ENCODE measurements at places on chromosomes 5 and 9. TPM values are rescaled to one million over a fixed set of nuclear protein-coding genes. Genes with fewer than 3 reads are reported as not detected.

Gene GNA14
- not detected for total RNA-seq

Gene SPATA31A3
- total RNA-seq: not detected

Gene C5orf52
- not detected for total RNA-seq

Gene NUP188
- 38.2 TPM for total RNA-seq

Gene GPRIN1
- 2.1 TPM for total RNA-seq

Gene DPYSL3
- total RNA-seq: 60.4 TPM

Gene LCN1
- 0.60 TPM for total RNA-seq

DNA sequence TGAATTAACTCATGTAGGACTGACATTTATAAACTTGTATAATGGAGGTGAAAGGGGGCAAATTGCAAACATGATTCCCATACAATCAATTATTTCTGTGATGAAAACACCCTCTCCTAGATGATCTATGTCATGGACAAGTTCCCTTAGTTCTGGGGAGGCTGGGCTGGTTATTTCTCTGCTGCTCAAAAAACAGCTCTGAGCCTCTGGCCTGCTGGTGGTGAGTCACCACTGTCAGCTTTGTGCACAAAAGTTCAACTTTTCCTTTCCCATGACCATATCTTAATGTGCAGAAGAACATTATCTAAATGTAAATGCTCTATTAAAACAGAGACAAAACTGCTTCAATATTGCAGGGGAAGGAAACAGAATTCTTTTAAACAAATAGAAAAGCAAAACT is 85.0 kb downstream of the HMHB1 start:
- DNase-seq: no peak

GRCh38 chr9:79623799-79624721 is 52.3 kb downstream of the TLE4 start:
- DNase-seq: no peak

DNA sequence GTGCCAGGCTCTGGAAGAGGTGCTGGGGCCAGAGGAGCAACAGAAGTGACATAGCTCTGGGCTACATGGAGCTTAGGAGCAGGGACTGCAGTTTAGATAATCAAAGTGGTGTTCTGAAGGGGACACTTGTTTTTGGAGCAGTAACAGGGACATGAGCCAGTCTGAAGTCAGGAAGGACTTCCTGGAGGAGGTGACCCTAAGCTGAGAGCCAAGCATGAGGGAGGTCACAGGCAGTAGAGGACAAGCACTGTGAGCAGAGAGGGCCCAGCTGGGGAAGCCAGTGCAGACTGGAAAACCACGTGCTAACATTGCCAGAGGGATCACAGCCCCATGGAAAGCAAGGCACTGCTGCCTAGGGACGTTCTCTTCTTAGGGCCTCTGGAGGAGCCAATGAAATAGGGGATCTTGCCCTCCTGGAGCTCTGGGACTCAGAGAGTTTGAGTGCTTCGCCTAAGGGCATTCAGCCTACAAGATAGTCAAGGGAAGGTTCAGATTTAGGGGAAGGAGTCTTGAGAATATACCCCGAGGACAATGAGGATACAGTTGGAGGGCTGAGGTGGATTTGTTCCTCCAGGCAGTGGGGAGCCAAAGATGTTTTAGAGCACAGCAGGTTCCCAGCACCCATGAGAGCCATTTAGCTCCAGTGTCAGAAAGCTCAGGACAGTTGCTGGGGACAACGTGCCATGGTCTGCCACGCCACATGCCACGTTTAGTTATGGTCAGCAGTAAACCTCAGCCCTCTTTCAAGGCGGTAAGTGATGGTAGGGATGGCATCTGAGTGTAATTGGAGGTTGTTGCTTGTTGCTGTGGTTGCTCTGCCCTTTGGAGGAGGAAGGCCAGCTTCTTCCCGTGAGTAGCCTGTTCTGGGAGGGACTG is 40.5 kb upstream of the SH3PXD2B start:
- DNase-seq: no peak

DNA sequence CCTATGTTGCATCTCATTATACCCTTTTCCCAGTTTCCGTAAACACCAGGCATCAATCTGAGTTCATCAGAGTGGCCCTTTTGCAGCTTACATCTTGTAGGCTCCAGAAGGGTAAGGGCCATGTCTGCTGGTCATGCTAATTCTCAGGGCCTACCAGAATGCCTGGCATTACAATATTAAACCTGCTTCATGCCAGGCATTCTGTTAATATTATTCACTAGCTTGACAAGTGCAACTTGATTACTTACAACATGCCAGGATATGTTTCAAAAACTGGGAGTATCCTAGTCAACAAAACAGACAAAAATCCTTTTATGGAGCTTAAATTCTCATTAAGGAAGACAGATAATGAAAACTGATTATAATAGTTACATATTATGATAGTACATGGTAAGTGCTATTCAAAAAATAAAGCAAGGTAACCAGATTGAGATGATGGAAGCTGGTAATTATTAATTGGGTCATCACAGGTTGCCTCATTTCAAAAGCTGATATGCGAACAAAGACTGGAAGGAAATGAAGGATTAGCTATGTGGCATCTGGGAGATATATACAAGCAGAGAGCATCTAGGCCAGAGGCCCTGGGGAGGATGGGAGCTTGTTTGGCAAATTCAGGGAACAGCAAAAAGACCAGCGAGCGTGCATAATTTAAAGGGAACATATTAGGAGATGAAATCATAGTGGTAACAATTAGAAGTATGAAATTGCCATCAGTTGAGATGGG is 406.3 kb downstream of the DMRT2 start:
- no peak for DNase-seq

DNA sequence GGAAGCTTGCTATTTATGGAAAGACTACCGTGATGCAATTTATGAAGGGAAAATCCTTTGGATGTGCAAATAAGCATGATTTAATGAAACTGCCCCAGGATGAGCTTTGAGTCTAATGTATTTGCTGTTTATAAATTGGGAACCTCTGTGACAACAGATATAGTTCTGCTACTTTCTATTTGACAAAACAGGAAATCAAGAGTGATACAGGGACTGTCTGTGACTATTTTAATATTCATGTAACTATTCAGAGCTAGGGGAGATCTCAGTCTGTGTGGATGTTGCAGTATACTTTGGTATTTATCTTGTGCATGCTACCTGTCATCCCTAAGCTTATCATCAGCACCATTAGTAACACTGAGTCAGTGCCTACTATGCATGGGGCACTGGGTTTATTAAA is 132.1 kb downstream of the PDZD2 start:
- no peak for DNase-seq

- no peak for DNase-seq
Observed at GRCh38 chr9:125646217-125646616, 60.8 kb downstream of the MAPKAP1 start.

- no peak for DNase-seq
Observed at GRCh38 chr5:179893958-179894895, 13.5 kb downstream of the TBC1D9B start.

- no peak for DNase-seq
Observed at GRCh38 chr9:75713335-75713734, 177.1 kb upstream of the PCSK5 start.

DNA sequence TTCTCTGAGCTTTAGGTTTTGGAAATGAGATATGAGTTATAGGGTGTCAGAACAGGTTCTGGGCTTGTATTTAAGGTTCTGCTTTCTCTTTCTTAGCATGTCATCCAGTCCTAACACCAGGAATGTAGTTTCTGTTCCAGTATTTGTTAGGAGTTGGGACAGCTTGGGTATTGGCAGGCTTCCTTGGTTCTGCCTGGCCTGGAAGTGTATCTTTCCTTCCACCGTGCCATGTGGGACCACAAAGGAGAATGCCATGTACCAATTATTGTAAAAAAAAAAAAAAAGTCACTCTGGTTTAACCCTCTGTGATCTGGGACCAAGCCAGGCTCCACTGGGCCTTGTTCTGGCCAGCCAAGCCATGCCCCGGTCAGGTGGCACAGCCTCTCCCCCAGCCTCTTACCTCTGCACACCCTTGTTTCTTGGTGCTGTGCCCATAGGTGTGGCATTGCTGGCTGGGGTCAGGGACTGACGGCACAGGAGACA is 47.8 kb downstream of the ARHGAP26 start:
- DNase-seq: no peak

DNA sequence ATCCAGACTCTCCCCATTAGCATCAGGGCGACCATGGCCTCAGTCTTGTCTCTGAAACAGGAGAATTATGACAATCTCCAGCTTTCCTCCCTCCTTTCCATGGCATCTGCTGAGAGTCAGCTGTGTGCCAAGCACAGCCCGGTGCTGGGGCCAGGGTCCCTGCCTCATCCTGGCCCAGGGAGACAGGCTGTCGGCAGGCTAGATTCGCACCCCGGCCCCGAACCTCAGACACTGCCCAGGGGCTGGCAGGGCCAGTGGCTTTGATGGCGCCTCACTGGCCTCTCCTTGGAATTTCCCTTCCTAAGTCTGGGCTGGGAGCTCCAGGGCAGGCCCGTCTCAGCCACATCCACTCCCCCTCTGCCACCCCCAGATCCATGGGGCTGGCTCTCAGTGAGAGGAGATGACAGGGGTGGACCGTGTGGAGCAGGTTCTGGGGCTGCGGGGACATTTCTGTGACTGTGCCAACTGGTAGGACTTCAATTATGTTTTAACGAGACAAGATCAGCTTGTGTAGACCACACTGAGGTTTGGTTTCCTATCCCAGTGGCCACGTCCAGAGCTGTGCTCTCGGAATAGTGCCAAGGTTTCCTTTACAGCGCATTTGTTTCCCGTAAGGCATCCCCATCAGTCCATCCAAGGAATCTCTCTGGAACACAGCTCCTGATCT is 15.5 kb downstream of the FAM163B start:
- DNase-seq: no peak

- no peak for DNase-seq
Observed at GRCh38 chr5:130571076-130571475, 594.0 kb downstream of the HINT1 start.

DNA sequence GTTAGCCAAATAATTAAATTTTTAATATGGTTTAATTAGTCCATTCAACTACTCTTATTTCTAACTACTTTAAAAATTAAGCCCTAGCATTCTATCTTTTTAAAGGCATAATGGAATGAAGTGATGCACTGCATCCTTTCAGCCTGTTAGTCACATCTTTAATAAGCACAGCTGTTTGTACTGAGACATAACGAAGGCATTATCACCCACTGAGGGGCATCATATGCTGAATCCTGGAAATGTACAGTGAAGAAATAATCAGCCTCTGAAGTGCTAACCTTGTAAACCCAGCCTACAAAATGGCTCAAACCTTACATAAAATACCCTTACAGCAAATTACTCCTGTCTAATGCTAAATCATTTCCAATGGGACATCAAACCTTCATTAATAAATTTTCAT is 33.1 kb downstream of the EPB41L4A start:
- no peak for DNase-seq

- no peak for DNase-seq
Observed at GRCh38 chr9:18692268-18692667, 218.3 kb downstream of the ADAMTSL1 start.

Data from chondrocyte (in vitro differentiated cells).